ENCODE measurements at places on chromosomes 16 and 17. TPM values are rescaled to one million over a fixed set of nuclear protein-coding genes. Genes with fewer than 3 reads are reported as not detected.

The SMIM22 gene
- total RNA-seq: not detected

The GJD3 gene
- total RNA-seq: not detected

DNA sequence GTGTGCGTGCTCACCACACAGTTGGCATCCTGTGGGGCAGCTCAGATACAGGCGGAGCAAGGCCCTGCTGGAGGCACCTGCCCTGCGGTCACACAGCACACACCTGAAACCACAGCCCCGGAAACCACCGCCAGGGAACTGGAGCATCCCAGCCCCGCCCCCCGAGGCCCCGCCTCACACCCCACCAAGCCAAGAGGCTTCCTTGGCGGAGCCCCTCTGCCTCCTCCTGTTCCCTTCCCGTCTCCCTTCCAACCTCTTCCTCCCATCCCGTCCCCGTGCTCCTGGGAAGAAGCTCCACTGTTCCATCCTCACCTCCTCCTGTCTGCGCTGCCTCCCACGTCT, 205.5 kb downstream of the NTN1 start:
- no peak for DNase-seq

DNA sequence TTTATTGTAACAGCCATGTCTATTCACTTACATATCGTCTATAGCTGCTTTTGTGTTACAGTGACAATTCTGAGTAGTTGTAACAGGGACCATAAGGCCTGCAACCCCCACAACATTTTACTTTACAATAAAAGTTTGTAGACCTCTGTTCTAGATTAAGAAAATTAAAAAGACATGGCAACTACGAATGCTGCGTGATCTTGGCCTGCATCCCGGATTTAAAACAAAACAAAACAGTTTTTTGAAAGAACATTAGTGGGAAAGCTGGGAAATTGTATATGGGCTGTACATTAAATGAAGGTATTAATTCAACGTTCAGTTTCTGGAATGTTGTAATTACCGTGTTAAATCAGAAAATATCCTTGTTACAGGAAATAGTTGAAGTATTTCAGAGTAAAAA, 64.1 kb downstream of the RMI2 start:
- no peak for DNase-seq

GRCh38 chr16:64590513-64590912, 531.4 kb downstream of the CDH11 start:
- no peak for DNase-seq

DNA sequence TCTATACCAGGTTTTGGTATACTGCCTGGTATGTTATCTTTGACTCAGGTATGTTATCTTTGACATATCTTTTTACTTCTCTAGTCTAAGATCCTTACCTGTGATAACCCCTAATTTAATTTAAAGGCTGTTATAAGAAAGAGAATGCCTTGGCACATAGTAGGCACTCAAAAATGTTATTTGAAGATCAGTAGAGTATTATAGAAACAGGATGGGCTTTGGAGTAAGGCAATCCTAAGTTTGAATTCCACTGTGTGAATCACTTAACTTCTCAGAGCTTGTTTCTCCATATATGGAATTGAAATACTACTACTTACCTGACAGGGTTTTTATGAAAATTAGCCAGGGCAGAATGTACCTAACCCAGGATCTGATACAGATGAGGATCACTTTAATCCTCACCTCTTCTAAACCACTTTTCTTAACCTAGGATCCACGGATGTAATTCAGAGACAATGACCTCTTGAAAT, 1.2 kb downstream of the BRIP1 start:
- no peak for DNase-seq

- DNase-seq: no peak
Observed at GRCh38 chr16:78385086-78385805, 285.8 kb downstream of the WWOX start.

- DNase-seq: no peak
Observed at GRCh38 chr16:83458612-83459011, 349.2 kb upstream of the HSBP1 start.
